ENCODE measurements at places on chromosomes 2 and 18.

- DNase-seq, result no peak
These were observed 34.1 kb upstream of the KLHL29 start for GRCh38 chr2:23350792-23351355.

DNA sequence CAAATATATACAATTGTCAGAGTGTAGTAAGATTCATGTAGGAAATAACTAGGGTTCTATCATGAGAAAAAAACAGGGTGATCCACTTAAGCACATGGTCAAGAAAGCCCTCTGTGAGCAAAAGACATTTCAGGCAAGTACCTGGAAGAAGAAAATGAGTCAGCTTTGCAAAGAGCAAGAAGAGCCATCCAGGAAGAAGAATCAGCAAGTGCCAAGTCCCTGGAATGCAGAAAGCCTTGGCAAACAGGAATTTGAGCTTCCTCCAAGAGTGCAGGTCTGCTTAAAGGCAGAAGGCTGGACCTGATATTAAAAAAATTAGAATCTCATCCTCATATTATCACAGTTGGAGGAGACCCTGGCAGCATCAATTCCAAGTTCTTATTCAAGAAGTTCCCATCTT is 188.5 kb upstream of the CELF4 start:
- no peak for DNase-seq

DNA sequence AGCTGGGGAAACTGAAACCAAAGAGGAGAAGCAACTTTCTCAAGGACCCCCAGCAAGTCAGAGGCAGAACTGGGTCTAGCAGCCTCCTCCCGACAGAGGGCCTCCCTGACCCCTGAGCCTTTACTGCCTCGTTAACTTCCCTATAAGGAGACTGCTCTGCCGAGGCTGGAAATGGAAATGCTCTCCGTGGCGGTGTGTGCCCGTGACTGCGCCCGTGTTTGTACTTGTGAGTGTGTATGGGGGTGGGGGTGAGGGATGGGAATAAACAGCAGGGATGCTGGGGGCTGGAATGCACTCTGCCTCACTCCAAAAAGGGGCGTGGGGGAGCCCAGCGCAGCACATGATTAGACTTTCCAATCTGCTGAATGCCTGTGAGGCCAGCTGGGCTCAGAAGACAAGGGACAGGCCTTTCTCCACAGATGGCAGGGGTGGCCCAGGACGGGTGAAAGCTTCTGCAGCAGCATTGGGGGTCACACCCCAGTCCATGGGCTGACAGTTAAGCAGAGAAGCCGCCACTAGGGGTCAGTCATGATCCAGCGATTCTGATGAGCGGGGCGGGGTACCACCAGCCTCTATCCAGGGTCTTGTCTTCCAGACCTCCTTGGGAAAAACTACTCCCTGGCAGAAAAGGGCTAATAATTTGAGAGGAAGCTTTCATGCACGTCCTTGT is 26.8 kb downstream of the MPHOSPH10 start:
- DNase-seq, result peak; percentile 43

DNA sequence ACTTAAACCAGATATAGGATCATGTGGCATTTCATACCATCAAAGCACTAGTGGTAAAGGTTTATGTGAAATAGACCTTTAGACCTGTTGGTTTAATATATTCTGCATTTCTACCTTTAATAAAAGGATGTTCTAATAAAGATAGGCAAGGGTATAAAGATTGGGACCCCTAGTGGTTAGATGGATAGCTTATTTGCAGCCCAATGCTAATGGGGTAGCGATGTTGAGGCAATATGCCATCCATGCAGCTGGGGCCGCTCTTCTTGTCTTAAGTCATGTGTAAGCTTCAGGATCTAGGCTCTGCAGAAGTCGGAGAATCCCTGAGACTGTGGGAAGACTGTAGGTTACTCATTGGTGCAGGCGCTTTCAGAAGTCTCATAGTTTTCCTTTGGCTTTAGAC is 114.9 kb downstream of the ICOS start:
- no peak for DNase-seq

DNA sequence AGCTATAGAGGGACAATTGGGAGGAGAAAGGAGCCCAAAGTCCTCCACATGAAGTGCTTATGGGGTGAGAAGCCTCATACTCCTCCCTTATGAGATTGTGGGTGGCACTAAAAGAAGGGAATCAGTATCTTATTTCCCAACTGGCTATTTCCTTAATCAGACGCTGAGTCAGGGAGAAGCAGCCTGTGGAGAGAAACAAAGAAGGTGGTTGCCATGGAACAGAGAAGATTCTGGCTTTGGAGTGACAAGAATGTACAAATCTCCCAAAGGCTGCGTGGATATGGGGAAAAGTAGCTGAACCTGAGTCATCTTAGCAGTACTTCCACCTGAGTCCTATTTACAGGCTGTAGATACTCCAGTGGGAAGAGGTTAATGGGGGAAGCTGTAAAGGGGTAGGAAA is 115.8 kb upstream of the CWC22 start:
- no peak for DNase-seq

GRCh38 chr2:120741571-120742561 is 6.2 kb downstream of the GLI2 start:
- DNase-seq, result peak; percentile 76

DNA sequence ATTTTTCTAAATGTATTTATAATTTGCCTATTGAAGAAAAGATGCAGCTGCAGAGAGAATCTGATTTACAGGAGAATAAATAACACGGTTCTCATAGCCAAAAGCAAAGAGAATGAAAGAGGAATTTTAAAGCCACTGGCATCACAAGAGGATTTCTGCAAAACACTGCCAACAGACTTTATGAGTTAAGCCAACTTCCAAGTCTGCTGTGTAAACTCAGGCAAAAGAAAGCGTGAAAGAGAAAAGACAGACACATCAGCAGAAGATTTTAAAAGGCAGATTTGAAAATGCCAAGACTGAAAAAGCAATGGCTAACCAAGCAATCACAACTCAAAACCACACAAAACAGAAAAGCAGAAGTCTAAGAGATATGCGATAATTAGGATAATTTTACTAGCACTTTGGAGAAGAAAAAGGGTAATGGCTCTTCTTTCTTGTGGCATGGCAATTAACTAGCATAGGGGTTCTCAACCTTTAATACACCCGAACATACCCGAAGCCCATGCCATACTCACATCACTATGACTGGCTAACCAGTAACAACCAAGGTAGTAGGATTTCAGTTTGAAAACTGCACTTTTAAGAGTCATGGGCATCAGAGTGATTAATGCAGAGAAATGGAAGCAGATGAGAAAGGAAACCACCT is 4.9 kb downstream of the DARS1 start:
- DNase-seq, result no peak

- DNase-seq, result no peak
These were observed 123.2 kb upstream of the GLI2 start for GRCh38 chr2:120612471-120612870.

GRCh38 chr2:50770299-50770698 is 261.6 kb downstream of the NRXN1 start:
- no peak for DNase-seq

GRCh38 chr2:40957508-40957907 is 505.6 kb upstream of the SLC8A1 start:
- DNase-seq, result no peak

DNA sequence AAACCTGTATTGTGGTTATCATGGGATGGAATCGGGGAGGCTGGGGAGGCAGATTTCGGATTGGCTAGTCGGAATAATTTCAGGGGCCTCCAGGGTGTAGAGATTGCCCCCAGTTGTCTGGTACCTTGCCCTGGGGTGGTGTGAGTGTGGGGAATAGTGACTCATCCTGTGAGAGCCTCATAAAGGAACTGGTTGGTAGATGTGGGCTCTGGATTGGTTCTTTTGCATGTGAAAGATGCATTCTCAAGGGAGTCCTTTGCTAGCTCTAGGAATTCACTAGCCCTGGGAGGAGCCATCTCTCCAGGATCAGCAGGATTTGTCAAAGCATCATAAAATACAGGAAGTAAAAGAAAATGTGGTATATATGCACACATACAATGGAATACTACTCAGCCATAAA is 331.6 kb downstream of the SETBP1 start:
- DNase-seq, result no peak

- no peak for DNase-seq
These were observed 33.2 kb downstream of the SLC38A11 start for GRCh38 chr2:164922134-164922533.

- no peak for DNase-seq
These were observed 405.8 kb upstream of the SLC39A10 start for GRCh38 chr2:195251214-195251613.

DNA sequence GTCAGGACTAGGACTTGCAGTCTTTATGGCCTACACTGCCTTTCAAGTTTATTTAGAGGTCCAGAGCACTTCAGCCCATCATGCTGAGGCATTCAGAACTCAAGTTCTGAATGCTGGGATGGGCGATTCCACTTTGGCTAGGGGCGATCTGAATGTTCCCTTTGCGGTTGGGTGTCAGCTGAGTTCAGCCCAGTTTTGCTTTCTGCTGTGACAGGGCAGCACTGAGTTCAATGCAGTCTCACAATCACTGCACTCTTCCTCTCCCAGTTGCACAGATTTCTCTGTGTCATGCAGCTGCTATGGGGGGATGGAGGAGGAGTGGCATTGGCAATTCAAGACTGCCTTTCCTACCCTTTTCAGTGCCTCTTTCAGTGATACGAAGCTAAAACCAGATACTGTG is 1232.0 kb upstream of the FAM98A start:
- no peak for DNase-seq

DNA sequence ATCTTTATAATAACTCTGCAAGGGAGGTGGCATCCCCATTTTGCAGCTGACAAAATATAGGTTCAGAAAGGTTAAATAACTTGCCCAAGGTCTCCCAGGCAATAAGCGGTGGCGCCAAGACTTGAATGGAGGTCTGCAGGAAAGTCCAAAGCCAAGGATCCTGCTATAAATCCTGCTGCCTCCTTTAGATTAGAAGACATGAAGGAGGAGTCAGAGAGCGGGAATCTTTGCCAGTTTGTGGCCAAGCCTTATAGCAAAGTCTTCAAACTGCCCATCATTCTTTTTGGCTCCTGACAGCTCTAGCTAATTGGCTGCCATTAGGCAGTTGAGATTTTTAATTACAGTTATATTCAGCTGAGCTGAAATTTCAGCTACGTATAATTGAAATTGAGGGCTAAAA is 114.3 kb downstream of the C1D start:
- no peak for DNase-seq

- no peak for DNase-seq
These were observed 869.2 kb upstream of the GCFC2 start for GRCh38 chr2:76579911-76580310.

DNA sequence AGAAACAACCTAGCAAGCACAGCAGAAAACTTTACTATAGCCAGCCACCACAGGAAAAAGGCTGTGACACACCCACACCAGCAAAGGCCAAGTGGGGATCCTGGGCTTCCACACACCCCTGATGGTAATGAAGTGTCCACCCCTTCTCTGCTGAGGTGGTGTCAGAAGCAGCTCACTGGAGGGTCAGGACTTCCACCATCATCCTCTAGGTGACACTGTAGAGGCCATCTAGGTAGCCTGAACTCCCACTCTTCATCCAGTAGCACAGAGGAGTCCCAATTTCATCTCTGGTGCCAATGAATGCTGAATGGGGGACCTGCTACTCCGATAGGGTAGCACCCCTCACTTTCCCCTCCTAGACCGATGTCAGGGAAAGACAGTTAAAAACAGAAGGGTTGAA is 1544.4 kb downstream of the LRP1B start:
- no peak for DNase-seq

Data from H1 (cell line).